NCI-H226 (cell line): ENCODE measurements at places on chromosomes 5 and 9.
A peak's percentile ranks its signal among the peaks of the same experiment; 100 is the strongest.

DNA sequence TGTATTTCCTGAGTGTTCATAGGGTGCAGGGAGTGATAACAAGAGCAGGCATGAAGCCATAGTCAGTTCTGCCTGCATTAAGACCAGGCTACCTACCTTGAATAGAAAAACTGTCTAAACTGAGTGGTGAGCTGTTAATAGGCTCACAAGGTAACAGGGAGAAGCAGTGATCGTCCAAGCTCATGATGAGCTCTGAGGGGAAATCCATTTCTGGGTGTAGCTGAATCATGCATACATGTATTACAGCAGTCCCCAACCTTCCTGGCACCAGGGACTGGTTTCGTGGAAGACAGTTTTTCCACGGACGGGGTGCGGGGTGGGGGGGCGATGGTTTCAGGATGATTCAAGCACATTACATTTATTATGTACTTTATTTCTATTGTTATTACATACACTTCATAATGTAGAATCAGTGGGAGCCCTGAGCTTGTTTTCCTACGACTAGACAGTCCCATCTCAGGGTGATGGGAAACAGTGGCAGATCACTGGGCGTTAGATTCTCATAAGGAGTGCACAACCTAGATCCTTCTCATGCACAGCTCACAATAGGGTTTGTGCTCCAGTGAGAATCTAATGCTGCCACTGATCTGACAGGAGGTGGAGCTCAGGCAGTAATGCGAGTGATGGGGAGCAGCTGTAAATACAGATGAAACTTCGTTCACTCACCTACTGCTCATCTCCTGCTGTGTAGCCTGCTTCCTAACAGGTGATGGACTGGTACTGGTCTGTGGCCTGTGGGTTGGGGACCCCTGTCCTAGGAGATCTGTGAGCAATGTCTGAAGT lies 100.0 kb upstream of the IL6ST start:
- no peak for DNase-seq

GRCh38 chr5:28301712-28302111 lies 1263.3 kb upstream of the CDH9 start:
- peak; percentile 84 for DNase-seq

DNA sequence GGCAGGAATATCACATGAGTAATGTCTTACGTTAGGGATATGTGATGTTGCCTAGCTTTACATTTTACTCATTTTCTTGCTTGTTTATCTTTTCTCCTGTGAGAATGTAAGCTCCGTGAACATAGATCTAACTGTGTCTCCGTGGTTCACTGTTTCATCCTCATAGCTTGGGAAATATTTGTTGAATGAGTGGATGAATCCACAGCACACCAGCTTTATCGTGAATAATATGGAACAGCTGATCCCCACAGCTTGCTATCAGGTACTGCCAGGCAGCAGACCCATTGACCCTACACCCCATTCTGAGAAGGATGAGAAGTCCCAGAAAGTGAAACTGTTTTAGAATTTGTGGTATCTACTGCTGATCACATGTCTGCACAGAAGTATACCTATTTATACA lies 106.8 kb upstream of the FBN2 start:
- peak; percentile 79 for DNase-seq

DNA sequence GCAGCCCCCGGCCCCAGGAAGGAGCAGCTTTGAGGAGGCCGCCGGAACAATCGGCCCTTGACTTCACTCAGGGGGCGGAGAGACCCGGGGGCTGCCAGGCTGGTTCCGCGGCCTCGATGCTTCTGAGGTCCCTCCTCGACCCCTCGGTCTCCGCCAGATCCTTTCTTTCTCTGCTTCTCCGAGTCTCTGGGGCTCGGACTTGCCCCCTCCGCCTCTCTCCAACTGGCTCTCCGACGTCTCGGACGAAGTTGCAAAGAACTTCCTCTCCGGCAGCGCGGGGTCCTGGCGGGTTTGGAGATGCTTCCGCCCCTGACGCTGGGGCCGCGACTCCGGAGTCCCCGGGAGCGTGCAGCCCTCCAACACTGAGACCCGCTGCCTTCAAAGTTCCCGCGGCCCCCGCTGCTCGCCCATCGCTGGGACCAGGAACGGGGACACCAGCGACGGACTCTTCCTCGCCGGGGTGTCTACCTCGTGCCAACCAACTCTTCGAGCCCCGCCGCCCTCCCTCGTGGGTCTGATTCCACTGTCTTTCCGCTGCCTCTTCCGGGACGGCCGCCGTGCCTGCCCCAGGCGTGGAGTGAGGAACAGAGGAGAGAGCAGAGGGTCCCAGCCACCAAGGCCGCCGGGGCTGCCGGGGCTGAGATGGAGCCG lies 7.0 kb downstream of the PAX5 start:
- no peak for DNase-seq

GRCh38 chr5:86029308-86029707 lies 588.4 kb upstream of the COX7C start:
- no peak for DNase-seq

DNA sequence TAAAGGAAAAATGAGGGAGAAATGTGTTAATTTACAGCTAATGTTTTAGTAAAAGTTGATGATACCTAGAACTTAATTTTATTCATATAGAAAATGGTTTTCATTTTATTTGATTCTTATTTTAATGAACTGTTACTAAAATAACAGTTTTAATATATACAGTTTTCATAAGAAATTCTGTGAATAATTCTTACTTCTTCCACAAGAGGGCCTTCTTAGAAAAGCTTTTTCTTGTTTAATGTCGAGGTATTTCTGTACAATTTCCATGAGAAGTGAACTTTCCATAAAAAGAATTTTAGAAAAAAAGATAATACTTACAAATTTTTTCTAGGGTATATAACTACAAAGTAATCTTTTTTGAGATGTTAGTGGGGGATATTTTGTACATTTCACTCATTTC lies 73.9 kb downstream of the KLF9 start:
- no peak for DNase-seq

GRCh38 chr5:151509231-151509630 lies 61.8 kb downstream of the SLC36A1 start:
- DNase-seq = no peak

DNA sequence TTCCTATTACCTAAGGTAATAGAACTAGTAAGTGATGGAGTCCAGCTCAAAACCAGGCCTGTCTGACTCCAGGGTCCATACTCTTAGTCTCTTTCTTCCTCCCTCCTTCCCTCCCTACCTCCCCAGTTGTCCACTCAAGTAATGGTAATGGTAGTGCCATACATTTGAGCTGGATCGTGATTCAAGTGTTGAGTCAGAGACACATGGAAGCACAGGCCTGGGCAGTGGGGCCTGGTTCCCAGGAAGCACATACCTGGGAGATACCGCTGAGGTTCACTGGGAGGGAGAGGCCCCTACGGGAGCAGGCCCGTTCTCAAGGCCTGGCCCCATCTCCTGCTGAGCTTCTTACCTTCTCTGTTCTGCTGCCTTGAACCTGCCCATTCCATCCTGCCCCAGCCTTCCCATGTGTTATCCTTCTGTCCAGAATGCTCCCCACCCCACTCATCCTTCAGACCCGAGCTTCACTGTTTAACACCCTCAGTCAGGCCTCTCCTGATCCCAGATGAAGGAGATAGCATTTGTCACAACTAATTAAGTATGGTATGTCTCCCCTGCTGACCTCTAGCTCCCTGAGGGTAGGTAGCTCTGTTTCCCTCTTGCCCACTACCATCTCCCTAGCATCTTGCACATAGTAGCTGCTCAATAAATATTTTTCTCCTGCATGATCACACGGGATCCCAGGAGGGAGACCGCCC lies 13.8 kb downstream of the URM1 start:
- no peak for DNase-seq

- DNase-seq = peak; percentile 77
Measured at GRCh38 chr5:82405161-82405560, 127.0 kb upstream of the RPS23 start.

DNA sequence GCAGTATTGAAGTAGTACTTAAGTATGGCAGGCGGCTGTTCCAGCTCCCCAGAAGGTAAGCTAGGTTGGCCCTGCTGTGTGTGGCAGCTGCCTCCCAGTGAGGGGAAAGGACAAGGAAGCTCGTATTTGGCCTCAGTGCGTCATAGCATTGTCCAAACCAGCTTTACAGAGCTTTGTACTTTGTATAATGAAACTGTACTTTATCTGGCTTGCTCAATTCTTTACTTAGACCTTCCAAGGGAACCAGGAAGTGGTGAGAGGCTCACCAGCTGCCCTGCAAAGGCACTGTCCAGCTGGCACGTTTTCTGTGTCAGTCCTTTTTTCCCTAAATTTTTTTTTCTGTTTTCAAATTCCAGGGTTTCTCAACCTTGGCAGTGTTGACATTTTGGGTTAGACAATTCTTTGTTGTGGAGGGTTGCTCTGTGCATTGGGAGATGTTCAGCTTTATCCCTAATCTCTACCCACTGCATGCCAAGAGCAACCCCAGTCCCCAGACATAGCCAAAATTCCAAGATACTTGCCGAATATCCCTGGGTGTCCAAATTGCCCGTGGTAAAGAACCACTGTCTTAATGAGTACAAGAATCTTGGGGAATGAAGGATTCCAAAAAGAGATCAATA lies 474.5 kb downstream of the LRRC70 start:
- no peak for DNase-seq

- no peak for DNase-seq
Measured at GRCh38 chr5:11595045-11595444, 309.2 kb downstream of the CTNND2 start.

DNA sequence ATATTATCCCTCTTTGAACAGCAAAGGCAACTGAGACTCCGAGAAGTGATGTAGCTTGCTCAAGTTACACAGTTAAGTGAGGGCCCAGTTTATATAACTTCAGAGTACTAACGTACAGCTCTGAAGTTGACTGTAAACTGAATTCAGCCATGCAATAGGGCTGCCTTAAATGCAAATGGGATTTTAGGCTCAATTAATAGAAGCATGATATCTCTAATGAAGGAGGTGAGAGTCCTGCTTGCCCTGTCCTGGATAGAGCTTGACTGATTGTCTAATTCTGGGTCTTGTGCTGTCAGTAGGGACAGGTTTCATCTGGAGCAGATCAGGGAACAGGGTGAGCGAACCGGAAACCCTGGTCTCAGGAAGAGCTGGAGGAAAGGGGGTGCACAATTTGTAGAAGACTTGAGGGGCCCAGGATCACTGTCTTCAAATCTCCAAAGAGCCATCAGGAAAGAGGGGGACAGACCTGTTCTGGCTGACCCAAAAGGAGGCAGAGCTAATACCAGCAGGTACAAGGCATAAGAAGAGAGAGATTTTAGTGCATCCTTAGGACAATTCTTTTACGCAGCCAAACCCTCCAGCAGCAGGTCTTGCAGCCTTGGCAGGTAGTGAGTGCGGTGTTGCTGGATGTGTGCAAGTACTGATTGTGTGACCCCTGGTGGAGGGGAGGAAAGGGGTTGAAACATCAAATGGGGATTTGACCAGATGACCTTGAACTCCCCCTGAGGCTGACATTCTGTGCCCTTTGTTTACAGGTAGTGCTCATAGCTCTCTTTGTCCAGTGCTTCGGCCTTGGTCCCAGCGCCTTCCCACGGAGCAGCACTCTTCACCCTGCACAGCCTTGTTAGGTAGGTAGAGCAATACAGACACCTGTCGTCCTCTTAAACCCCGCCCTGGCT lies 13.0 kb downstream of the GSN start:
- no peak for DNase-seq

DNA sequence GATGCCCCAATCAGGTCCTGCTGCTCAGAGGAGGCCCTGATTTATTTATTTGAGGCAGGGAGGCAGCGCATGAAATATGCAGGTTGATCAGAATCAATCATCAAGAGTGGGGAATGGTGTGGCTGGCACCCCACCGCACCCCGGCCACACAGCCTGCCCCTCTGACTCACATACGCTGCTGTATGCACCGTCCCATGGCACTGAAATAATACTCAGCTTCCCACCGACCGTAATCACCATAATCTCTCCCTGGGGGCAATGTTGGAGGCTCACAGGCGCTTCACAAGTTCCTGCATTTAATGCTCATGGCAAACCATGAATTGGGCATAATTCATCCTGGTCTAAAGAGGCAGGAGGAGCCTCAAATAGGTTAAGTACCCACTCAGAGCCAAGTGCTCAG lies 141.2 kb upstream of the TBC1D2 start:
- no peak for DNase-seq

DNA sequence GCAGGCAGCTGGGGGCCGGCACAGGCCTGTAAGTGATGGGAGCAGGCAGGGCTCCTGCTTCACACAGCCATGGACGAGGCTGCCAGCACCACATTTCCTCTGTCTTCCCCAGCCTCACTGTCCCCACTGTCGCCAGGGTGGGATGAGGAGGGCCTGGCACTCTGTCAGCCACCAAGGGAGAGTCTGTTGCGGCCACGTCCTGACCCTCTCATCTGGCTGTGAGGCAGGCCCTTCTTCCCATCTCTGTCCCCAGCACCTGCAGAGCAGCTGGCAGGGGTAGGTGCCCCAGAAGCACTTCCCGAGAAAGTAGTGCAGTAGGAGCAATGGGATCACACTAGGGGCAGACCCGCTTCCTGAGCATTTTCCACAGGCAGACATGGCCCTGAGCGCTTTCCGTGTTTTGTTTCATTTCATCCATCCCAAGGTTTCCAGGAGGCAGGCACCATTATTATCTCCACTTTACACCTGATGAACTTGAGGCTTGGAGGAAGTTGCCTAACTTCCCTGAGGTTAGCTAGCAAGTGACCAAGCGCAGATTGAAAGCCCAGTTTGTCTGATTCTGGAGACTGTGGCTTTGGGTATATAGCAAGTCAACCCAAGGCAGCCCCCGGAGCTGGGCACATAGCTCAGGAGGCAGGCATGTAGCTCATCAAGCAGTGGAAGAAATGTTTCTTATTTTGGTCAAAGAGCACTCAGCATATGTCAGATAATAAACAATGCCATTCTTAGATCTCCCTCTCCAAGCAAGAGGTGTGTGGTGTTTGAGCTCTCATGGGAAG lies 202.4 kb downstream of the DAB2IP start:
- DNase-seq = no peak

DNA sequence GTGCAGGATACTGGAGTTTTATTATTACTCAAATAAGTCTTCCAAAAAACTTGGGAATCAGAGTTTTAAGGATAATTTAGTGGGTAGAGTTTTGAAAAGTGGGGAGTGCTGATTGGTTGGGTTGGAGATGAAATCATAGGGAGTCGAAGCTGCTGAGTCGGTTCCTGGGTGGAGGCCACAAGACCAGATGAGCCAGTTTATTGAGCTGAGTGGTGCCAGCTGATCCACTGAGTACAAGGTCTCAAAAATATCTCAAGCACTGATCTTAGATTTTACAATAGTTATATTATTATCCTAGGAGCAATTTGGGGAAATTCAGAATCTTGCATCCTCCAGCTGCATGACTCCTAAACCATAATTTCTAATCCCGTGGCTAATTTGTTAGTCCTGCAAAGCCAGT lies 804.9 kb upstream of the SEMA6A start:
- no peak for DNase-seq

- DNase-seq = peak; percentile 58
Measured at GRCh38 chr9:129275626-129276247, 97.7 kb upstream of the IER5L start.

DNA sequence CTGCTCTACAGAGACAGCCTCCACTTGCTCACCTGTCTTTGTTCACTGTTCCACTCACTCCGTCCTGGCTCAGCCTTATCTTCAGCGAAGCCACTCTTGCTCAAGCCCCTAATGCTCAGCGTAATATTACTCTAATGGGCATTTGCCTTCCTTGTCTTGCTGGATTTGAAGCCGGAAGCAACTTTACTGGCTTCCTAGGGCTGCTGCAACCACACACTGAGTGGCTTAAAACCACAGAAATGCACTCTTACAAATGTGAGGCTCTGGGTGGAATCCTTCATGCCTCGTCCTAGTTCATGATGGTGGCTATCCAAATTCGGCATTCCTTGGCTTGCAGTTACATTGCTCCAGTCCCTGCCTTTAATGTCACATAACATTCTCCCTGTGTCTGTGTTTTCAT lies 85.5 kb upstream of the MARCHF11 start:
- no peak for DNase-seq
